Fibroblast of skin of right quadriceps (primary cell): ENCODE measurements at places on chromosomes 2 and 18.

DNA sequence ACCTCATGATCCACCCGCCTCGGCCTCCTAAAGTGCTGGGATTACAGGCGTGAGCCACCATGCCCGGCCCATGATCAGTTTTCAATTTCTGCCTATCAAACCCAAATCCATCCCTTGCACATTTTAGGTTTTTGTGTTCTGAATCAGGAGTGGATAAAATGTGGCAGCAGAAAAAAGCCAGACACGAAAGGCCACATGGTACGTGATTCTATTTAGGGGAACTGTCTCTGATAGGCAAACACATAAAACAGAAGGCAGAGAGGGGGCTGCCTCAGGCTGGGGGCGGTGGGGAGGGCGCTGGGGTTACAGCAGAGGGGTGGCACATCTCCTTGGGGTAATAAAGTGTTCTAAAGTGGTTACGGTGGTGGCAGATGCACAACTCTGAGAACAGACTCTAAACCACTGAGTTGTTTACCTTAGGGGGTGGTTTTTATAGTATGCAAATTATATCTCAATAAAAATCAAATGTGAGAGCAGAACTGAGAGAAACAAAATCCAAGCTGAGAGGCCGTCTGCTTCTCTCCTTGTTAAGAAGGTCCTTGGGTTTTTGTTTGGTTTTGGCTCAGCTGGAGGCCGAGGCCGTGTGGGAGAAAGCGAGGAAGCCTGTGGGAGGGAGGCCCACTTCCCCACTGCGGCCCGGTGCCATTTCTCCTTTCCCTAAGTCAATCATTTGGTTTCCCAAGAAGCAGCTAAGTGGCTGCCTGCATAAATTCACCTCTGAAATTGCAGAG lies 78.0 kb downstream of the SOWAHC start:
- no peak for DNase-seq

GRCh38 chr2:125004106-125004800 lies 979.2 kb downstream of the CNTNAP5 start:
- no peak for DNase-seq

DNA sequence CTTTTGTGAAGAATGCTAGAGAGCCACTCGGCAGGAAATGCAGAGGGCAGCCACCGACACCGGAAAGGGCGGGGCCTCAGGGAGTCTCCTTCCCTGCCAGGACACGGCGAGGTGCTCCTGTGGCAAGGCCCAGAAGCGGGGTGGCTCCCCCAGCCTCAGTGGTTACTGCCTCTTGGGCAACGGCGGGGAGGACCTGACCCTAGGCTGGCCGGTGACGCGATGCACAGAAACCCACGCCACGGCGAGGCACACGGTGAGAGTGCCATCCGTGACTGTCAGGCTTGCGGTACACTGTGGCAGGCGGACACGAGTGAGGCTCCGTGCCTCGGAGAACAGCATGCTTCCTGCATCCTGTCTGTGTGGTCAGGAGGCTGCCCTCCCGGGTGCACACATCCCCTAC lies 47.8 kb downstream of the ZAP70 start:
- DNase-seq: no peak

GRCh38 chr18:12491611-12492435 lies 84.1 kb downstream of the PRELID3A start:
- DNase-seq: no peak

- DNase-seq: no peak
These were observed 27.7 kb downstream of the CDC42EP3 start for GRCh38 chr2:37643730-37644078.

- peak; percentile 52 for DNase-seq
These were observed 48.6 kb downstream of the RPIA start for GRCh38 chr2:88739985-88740600.

GRCh38 chr2:207930747-207931146 lies 94.6 kb downstream of the PLEKHM3 start:
- DNase-seq: no peak

DNA sequence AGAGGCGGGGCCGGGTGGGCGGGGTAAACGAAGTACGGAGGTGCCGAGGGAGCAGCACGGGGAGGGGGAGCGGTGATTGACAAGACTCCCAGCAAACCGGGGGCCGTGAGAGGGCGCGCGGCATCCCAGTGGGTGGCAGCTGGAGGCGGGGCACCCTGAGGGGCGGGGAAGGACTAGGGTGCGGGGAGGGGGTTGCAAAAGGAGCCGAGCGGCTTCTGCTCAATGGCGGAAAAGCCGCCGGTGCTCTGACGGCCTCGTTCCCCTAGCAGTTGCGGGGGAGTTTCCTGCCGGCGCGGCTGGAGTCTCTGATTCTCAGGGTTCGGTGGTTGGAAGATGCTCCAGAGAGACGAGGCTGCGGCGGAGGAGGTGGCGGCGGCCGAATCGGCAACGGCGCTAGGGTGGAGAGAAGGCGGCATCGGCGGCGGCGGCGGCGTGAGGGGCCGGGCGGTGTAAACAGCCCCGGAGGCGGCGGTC lies at the start of gene PPM1B:
Gene PPM1B (plus strand): TSS at position 195 of the 474 bp plus-strand sequence. CDS start 32,325 bp downstream, outside the sequence.
- DNase-seq: no peak

GRCh38 chr18:78622907-78623541 lies 356.6 kb upstream of the SALL3 start:
- DNase-seq: no peak

- DNase-seq: no peak
These were observed 75.4 kb downstream of the CD8B2 start for GRCh38 chr2:106562268-106563186.

GRCh38 chr2:88735853-88736252 lies 44.4 kb downstream of the RPIA start:
- DNase-seq: no peak

DNA sequence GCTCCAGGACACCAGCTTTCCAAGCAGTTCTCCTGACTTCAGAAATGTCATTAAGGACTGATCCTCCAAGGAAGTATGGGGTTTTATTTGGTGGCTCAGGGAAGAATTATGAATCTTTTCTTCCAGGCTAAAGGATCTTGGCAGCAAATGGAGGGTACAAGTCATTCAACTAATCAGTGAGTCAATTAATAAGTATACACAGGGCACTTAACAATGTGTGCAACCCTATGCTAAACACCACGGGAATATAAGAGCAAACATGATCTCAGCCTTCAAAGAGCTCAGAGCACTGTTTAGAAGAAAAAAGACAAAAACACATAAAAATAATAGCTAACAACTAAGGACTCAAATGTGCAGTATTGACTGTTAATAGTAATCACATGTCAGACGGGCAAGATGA lies 234.5 kb downstream of the SETBP1 start:
- DNase-seq: no peak

- no peak for DNase-seq
These were observed 113.6 kb upstream of the ANKRD30BL start for GRCh38 chr2:132275396-132275795.
